ENCODE measurements at places on chromosomes 11 and 22.

- no peak for DNase-seq
Observed at GRCh38 chr11:62847767-62848314, 8.5 kb upstream of the WDR74 start.

GRCh38 chr11:110463153-110463552 is 33.4 kb downstream of the FDX1 start:
- DNase-seq: no peak

- no peak for DNase-seq
Observed at GRCh38 chr11:130312046-130312445, 2.7 kb downstream of the ZBTB44 start.

DNA sequence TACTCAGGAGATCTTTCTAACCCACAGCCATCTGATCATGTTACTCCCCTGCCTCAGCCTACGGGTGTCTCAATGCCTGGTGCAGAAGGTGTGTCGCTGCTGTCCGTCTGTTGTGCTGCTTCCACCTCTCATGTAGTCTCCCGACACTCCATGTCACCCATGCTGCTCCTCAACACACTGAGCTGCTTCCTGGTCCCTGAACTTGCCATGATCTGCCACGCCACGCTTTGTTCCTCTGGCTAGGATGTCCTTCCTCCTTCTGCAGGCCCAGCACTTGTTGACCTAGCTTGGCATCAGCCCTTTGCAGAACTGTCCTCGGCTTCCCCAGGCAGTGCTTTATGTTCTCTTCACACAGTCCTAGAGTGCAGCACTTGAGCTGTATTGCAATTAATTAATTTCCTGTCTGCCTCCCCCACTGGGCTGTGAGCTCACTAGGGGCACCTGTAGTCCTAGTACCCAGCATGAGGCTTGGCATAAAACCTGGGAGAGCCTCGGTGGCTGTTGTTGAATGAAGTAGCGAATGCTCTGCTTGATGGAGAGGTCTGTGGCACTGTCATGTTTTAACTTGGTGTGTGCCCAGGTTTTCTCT is 9.5 kb downstream of the GTPBP1 start:
- no peak for DNase-seq

DNA sequence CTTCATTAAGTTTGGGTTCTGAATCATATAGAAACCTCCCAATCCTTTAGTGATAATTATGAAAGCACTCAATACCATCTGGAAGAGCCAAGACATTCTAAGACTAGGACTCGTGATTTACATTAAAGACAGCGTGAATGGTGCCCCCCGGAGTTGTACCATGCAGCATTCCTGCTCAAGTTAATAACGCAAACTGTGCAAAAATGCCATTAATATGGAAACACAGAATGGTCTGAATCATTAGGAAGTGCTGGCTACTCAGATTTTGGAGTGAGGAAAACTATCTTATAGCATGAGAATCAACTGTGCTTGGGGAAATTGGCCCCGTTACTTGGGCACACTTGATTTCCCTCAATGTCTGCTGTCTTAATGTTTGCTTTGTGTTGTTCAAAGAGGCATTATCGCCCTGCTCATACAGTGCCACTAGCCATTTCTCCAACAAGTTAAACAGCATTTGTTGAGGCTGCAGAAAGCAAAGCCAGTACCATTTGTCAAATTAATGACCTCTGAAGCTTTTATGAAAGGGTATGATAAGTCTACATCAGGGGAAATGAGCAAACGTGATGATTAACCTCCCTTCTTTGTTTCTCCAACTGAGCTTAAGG is 18.5 kb upstream of the TPH1 start:
- DNase-seq: no peak

DNA sequence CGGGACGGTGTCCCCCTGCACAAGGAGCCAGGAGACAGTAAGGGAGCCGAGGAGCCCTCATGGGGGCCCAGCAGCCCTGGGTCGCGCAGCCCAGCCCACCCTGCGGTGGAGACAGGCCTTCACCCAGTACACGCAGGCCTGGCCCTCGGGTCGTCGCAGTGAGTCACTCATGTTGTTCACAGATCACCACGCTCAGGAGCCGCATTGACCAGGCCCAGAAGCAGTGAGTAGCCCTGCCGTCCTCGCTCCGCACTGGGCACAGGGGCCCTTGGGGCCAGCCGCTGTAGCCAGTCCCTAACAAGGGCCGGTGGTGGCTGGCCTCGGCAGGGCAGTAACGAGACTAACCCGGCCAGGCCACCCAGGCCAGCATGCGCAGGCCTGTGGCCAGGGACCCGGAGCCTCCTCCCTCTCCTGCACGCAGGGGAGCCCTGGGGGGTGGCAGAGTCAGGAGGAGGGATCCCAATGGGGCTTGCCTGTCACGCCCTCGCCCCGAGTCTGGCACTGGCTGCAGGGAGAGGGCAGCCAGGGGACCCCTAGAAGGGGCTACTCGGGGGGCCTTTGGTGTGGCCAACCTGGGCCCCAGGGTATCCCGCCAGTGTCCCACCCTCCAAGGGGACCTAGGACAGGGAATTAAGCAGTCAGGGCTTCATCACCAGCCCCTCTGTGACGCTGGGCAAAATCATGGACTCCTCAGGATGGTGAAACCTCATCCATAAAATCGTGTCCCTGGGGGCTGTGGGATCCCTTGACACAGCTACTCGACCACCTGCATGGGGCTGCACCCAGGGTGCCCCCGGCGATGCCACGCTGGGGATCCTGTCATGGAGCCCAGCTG is 10.1 kb upstream of the MRPL23 start:
- DNase-seq: no peak

DNA sequence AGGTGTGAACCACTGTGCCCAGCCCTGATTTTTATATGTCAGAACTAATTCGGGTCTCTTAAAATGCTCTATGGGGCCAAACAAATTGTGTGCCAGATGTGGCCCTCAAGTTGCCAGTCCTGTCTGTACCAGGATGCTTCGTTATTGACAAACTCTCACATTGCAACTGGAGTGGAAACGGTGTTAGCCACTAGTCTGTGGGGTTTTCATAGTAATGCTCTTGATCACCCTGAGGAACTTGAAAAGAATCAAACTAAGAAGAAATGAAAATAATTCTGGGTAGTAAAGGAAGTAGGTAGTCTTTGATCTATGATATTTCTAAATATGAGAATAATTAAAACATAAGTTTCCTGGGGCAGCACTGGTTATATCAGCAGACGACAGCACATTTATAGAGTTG is 67.3 kb upstream of the ADSL start:
- DNase-seq: no peak

- DNase-seq: no peak
Observed at GRCh38 chr11:130118636-130119387, 40.8 kb upstream of the ST14 start.

DNA sequence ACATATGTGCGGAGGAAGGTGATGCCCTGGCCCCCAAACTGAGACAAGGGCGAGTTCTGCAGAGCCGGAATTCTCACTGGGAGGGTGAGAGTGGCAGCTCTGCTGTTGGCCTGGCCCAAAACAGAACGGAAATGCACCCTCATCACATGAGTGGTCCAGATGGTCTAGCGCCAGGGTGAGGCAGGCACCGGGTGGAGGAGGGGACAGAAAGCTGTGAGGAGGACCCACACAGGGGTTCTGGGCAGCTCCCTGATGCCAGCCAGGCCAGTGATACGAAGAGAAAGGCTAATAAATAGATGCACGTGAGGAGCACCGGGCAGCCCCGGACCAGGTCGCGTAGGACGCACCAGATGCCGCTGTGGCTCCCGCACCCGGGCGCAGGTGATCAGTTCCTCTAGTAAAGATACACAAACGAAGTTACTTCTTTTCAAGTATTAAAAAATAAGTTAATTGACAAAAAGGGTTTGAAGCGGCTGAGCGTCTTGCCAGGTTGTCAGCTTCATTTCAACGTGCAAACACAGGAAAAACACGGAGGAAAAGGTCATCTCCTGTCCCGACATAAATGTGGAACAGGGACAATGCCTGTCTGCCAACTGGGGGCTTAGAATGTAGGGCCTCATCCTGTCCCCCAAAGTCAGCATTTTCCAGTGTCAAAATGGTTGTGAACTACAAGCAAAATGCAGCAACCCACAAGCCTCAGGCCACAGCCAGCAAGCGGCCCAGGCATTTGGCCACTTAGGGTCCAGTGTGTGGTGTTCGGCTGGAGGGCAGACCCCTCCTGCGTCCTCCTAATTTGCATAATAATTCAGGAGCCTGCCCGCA is 15.3 kb upstream of the BID start:
- no peak for DNase-seq

GRCh38 chr11:910044-910588 is 494 bp downstream of the CHID1 start:
- DNase-seq: no peak

GRCh38 chr22:47092896-47093311 is 330.5 kb downstream of the TBC1D22A start:
- no peak for DNase-seq

- no peak for DNase-seq
Observed at GRCh38 chr11:103699216-103699615, 337.2 kb upstream of the DDI1 start.

- DNase-seq: no peak
Observed at GRCh38 chr11:86538223-86538548, 134.2 kb downstream of the ME3 start.

- no peak for DNase-seq
Observed at GRCh38 chr11:77617892-77618291, 19.7 kb downstream of the CLNS1A start.

GRCh38 chr11:83682611-83682973 is 396.4 kb upstream of the CCDC90B start:
- DNase-seq: no peak

GRCh38 chr11:17407575-17407974 is 19.1 kb upstream of the KCNJ11 start:
- DNase-seq: no peak

- no peak for DNase-seq
Observed at GRCh38 chr11:115178705-115179104, 325.5 kb downstream of the CADM1 start.

DNA sequence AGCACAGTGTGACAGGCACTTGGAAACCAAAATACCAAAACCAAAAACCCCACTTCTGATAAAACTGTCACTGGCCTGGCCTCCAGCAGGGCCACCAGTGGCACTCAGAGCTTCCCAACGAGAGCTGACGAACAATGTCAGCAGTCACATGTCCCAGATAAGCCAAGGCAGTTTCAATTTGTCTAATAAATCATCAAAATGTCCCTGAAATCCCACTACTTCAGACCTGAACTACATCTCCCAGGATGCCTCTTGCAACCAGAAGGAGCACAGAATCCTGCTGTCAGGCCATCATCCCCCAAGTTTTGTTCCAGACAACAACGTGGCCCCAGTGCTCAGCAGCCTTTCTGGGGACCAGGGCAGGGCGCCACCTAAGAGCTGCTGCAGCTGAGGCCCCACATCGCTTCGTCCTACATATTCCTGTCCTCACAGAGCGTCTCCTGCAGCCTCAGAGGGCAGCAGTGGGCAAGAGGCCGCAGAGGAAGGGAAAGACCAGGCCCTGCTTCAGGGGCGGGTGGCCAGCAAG is 25.1 kb downstream of the LRFN4 start:
- DNase-seq: no peak

DNA sequence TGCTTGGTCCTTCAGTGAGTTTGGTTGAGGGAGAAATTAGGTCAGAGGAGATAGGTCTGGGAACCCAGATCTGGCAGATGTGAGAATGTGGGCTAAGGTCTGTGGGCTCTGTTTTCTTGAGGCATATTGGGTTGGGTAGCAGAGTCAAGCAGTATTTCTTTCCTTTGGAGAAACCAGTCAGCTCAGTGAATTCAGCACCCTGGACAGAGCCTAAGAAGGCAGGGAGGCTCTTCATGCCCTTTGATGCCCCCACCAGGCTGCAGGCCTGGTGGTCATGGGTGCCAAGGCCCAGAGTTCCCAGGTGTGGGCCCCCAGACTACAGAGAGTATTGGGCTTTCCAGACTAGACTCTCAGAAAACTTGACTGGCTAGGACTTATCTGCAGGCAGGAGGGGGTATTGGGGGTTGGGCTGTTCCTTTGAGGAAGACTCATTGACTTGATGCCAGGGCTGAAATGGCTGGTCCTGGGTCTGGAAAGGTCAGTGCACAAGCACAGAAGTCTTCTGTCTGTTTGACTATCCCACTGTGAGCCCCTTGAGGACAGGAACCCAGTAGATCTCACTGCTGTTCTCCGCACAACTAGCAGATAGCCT is 45.3 kb upstream of the NECTIN1 start:
- no peak for DNase-seq

GRCh38 chr11:66366844-66367477 is 4.6 kb downstream of the SLC29A2 start:
- DNase-seq: no peak

GRCh38 chr22:40332319-40332781 is 13.9 kb upstream of the ADSL start:
- DNase-seq: no peak

GRCh38 chr22:20638507-20638870 is 131.1 kb downstream of the MED15 start:
- no peak for DNase-seq

DNA sequence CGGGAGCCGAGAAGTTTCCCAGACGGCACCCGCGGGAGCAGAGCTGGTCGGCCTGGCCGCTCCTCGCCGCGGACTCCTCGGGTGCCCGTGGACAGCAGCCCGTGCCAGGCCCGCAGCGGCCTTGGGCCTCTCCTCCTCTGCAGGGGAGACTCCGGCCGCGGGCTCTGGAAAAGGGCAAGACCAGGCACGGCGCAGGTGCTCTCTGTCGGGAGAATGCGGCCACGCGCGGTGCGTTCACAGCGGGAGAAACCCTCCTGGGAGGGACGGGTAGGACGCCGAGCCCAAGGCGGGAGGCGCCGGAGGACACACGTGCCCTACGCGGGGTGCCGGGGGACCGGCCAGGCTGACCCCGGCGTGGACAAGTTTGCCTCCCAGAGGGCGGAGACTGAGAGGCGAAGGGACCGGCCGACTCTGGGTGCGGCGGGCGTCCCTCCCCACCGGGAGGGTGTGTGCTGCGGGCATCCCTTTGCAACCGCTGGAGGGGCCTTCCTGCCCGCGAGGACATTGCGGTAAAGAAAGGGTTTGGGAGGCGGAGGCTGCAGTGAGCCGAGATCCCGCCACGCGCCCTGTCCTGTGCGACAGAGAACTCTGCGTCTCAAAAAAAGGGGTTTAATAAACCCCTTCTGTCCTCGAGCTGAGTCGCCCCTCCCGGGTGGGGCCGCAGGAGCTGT is 2.3 kb downstream of the IFITM1 start:
- DNase-seq: no peak
